ENCODE measurements at places on chromosomes 6 and 20. TPM values are rescaled to one million over a fixed set of nuclear protein-coding genes. Genes with fewer than 3 reads are reported as not detected.

The SEMG1 gene
- total RNA-seq = not detected

The BTN1A1 gene
- total RNA-seq = not detected

The AGPAT4 gene
- total RNA-seq = 2.3 TPM

The PFDN6 gene
- total RNA-seq = 48.1 TPM

The HRH3 gene
- total RNA-seq = not detected

The QKI gene
- 114 TPM for total RNA-seq

The MKKS gene
- 4.7 TPM for total RNA-seq

The WFDC5 gene
- total RNA-seq = not detected

The NRSN1 gene
- not detected for total RNA-seq

The KCNK5 gene
- not detected for total RNA-seq

The CHD6 gene
- 10.8 TPM for total RNA-seq

The RIPOR2 gene
- total RNA-seq = 9.2 TPM

The TREM2 gene
- total RNA-seq = not detected

The RIPOR3 gene
- total RNA-seq = 4.2 TPM

The C6orf52 gene
- not detected for total RNA-seq

The C6orf141 gene
- not detected for total RNA-seq

The COL12A1 gene
- total RNA-seq = 194 TPM

The NMBR gene
- not detected for total RNA-seq

The SKIC2 gene
- total RNA-seq = 28.0 TPM

The ENPP3 gene
- total RNA-seq = 0.81 TPM

The NUS1 gene
- 17.1 TPM for total RNA-seq

The AVP gene
- not detected for total RNA-seq

The COMMD7 gene
- total RNA-seq = 15.2 TPM

The HSPA1A gene
- 77.6 TPM for total RNA-seq

The EYA4 gene
- total RNA-seq = 0.65 TPM

The RSPO4 gene
- not detected for total RNA-seq

The ECT2L gene
- under 0.01 TPM for total RNA-seq

The MYBL2 gene
- 9.4 TPM for total RNA-seq
